Activated T-cell treated with anti-CD3 and anti-CD28 coated beads, Interleukin-2, amount 50 U/mL, for 48 hours (primary cell): ENCODE measurements at places on chromosomes 5 and 9.

DNA sequence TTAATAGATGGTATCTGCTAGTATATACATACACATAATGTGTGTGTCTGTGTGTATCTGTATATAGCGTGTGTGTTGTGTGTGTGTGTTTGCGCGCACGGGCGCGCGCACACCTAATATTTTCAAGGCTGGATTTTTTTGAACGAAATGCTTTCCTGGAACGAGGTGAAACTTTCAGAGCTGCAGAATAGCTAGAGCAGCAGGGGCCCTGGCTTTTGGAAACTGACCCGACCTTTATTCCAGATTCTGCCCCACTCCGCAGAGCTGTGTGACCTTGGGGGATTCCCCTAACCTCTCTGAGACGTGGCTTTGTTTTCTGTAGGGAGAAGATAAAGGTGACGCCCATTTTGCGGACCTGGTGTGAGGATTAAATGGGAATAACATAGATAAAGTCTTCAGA lies 757 bp downstream of the FXN start:
- DNase-seq = peak; percentile 36

DNA sequence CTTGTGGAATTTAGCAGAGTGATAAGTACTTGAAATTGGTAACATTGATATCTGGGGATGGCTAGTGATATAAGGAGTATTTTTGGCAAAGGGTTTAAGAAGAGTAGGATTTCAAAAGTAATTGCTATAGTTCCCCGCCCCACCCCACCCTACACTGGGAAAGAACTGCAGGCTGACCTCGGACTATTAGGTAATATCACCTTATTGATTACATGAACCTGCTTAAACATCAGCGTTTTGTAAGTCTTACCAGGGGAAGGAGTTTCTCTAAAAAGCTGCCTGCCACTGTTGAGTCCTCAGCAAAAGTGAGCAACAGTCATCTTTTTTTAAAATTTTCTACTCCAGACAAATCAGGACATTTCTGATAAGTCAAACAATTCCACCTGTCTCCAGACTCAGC lies 337.3 kb downstream of the DTWD2 start:
- DNase-seq = no peak

DNA sequence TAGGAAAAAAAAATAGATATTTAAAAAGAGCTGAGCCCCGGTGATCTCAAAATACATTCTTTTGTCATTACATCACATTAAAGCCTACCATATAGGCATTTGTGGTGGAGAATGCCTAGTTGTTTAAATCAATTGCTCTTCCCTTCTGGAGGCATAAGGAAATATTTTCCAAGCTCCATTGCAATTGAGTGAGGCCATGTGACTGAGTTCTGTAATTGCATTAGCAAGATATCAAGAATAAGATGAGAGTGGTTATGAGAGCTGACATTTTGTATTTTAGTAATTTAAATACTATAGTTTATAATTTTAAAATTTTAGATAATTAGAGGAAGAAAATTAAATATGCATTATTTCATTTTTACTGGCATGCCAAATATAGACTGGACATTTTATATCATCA lies 1195.9 kb downstream of the DTWD2 start:
- DNase-seq = no peak

- peak; percentile 51 for DNase-seq
These were observed 3.8 kb downstream of the FAM219A start for GRCh38 chr9:34454571-34455065.

DNA sequence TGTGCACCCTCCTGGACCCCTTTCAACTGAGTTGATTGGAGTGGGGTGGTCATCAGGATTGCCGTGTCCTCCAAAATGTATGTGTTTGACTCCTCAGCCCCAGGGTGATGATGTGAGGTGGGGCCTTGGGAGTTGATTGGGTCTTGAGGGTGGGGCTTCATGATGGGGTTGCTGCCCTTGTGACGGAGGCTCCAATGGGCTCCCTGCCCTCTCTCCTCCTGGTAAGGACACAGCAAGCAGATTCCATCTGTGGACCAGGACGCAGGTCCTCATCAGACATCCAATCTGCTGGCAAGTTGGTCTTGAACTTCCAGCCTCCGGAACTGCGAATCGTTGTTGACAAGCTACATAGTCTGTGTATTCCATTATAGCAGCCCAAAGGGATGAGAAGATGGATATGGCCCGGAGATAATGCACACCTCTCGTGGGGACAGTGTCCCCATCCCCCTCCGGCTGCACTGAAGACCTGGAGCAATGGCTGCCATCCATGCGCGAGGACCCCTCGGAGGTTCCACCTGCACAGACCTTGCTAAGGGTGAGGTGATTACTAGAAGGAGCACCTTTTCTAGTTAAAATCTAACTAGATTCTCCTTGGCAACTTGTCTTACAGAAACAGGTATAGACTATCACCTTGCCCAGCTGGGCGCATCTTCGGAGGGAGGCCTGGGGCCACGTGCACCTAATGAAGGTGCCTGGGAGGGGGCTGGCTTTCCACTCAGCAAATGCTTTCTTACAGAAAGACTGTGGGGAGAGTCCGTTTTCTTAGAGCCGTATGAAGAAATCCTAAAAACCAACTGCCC lies 75.7 kb upstream of the IRX4 start:
- DNase-seq = no peak

DNA sequence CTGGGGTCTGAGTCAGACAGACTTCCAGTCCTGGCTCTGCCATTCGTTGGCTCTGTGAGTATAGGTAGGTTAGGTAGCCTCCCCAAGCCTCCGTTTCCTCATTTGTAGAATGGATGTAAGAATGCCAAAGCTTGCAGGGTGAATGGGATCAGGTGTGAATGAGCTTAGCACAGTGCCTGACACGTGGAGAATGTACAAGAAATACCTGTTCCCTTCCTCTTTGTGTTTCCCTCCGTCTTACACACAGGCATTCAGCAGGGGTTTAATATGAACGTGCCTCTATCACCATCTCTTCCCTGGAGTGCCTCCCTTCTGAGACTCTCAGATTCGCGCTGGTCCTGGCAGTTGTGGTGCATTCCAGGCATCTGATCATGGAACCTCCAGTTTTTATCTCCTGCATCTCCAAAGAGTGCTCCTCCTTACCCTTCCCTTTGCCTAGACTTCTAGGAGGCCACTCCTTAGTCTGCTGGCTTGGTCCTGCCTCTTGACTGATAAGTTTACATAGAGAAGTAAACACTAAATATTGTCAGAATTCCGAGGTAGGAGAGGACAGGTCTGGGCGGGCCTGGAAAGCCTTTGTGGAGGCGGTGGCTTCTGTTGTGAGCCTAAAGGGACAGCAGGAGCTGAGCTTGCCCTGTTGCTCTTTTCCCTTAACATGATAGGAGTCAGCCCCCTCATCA lies 199.4 kb downstream of the AOPEP start:
- DNase-seq = no peak

DNA sequence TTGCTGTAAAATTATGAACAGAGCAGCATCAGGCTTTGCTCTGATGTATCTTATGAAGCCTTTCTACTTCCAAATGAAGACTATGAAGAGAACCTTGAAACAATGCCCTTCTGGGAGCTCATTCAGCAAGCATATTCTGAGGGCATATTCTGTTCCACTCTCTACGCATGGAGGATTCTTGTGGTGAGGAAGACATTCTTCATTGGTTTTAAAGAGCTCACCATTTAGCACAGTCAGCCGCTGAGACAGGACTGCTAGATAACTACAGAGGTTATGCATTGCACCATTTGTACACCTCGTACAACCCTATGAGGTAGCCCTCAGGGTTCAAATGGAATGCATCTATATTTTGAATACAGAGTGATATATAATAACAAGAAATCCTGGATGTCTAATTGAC lies 61.0 kb downstream of the INVS start:
- no peak for DNase-seq

DNA sequence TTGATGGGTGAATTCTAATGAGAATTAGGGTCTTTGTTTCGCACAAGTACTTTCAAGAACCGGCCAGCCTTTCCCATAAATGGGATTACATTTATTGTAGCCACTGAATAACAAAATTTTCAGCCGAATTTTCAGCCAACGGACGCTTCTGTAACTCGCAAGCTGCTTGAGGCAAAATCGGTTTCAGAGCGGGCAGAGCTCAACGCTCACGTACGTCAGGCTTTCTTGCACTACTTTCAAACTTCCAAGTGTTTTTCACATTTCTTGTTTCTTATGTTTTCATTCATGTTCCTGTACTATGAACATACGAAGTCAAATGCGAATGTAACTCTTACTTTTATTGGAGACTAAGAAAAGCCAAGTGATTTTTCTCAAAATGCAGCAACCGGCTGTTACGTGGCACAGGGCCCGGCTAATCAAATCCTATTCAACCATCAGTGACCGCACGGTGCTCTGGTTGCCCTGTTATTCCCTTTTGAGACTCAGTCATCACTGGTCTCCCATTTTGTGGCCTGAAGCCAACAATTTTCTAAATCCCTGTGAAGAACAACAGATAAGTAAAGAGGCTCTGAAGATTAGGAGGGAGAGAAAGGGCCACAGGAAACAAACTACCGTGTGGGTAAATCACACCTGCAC lies 68.5 kb downstream of the SLC28A3 start:
- no peak for DNase-seq

GRCh38 chr5:107496466-107496865 lies 174.3 kb downstream of the EFNA5 start:
- DNase-seq = no peak

DNA sequence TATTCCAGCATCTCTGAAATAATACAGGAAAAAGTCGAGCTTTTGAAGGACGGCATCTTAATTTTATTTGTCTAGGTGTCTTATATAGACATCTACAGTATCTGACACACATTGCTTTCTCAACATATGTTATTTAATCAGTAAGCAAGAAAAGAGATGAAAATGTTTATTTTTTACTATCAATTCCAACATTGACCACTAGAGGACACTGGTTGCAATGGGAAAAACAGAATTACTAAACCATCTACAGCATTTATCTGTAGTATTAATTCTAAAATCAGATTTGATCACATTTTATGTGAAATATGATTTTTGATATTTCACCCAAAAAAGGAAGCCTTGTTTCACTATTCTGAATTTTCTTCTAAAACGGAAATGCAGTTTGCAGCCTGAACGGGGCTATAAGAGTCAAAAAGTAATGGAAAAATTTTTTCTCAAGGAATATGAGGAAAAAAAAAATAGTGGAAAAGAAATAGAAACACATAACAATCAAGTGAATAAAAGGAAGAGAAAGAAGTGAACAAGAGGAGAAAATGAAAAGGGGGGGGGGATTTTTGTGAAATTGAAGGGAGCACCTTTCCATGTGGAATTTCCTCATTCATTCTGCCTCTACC lies 98.6 kb downstream of the OSTF1 start:
- no peak for DNase-seq

GRCh38 chr5:175638305-175638704 lies 19.6 kb upstream of the HRH2 start:
- no peak for DNase-seq

GRCh38 chr5:151740336-151740942 lies 18.0 kb downstream of the ATOX1 start:
- peak; percentile 44 for DNase-seq

DNA sequence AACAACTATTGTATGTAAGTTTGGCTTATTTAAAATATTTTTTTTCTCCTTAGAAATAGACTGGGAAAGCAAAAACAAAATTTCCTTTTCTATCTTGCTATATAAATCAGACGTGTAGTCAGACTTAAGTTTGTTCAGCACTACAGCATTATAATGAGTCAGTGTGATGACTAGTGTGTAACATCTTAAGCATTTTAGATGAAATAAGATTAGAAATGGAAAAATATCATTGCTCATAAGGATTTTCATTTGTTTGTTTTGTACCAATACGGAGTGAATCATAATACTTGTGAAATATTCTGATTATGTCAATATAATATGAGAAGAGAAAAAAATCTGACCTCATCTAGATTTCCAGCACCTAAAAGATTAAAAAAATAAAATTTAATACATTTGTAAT lies 64.7 kb upstream of the RICTOR start:
- no peak for DNase-seq

DNA sequence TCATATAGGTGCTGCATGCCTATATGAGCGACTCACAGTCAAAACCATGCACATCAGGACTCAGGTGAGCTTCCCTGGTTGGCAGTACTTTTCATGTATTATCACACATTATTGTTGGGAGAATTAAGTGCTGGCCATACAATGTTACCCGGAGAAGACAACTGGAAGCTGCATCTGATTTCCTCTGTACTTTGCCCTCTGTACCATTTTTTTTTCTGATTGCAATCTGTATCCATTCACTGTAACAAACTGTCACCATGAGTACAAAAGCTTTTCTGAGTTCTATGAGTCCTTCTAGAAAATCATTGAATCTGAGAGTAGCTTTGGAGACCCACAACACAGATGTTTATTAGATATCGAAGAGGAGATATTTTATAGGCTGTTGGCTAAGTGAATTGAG lies 651.0 kb downstream of the NR2F1-AS1 start:
- no peak for DNase-seq

- no peak for DNase-seq
These were observed 44.4 kb downstream of the PHAX start for GRCh38 chr5:126645132-126645531.

DNA sequence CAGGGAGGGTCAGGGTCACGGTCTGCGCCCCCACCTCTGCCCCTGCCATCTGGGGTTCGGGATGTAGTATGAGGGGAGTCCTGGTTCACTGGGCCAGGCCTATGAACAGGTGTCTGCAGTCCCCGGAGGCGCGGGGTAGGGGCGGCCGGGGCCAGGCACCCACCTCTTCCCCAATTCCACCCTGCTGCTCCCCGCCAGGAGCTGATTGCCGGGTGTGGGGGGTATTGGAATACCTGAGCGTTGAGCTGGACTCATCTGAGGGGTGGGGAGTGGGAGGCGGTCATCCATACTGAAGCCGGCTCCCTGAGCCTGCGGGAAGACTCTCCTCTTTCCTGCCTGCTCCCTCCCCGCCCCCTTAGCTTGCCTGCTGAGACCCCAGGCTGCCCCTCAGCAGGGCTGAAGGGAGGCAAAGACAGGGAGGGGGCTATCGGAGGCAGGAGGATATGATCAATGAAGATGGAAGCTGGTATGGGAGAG lies 679 bp downstream of the SLC6A7 start:
- no peak for DNase-seq

- DNase-seq = no peak
These were observed 925.3 kb upstream of the CDH10 start for GRCh38 chr5:25570067-25570583.

- no peak for DNase-seq
These were observed 26.5 kb downstream of the LIX1 start for GRCh38 chr5:97115932-97116331.

GRCh38 chr9:34991607-34992375 lies 2.2 kb downstream of the DNAJB5 start:
- DNase-seq = peak; percentile 56

- DNase-seq = no peak
These were observed 54.0 kb upstream of the S1PR3 start for GRCh38 chr9:88937248-88937647.

GRCh38 chr5:124708086-124708485 lies 38.4 kb downstream of the ZNF608 start:
- DNase-seq = no peak

- no peak for DNase-seq
These were observed 192.2 kb downstream of the TENT4A start for GRCh38 chr5:6905423-6905822.

- DNase-seq = no peak
These were observed 243.2 kb downstream of the ARHGAP26 start for GRCh38 chr5:143013176-143013891.
